ENCODE measurements at places on chromosomes 16 and 17. TPM values are rescaled to one million over a fixed set of nuclear protein-coding genes. Genes with fewer than 3 reads are reported as not detected.

The TTYH2 gene
- 24.8 TPM for total RNA-seq

The TP53TG3 gene
- not detected for total RNA-seq

The KCNJ18 gene
- total RNA-seq = not detected

DNA sequence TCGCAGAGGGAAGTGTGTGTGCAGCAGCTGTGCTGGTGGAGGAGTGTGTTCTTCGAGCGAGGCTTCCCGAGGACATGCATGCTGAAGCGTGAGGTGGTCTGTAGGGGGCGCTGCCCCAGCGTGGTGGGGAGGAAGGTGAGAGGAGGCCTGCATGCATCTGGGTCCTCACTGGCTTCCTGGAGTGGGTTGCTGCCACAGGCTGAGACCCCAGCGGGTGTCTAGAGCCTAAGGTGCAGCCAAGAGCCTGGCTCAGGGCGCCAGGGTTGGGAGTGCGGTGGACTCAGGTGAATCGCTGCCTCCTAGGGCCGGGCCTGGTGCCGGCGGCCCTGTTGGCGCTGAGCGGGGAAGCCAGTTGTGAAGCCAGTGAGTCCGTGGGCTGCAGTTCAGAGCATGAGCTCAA is 7.5 kb upstream of the HSD3B7 start:
- no peak for DNase-seq

- no peak for DNase-seq
Observed at GRCh38 chr16:29986931-29987330, 8.5 kb downstream of the HIRIP3 start.

DNA sequence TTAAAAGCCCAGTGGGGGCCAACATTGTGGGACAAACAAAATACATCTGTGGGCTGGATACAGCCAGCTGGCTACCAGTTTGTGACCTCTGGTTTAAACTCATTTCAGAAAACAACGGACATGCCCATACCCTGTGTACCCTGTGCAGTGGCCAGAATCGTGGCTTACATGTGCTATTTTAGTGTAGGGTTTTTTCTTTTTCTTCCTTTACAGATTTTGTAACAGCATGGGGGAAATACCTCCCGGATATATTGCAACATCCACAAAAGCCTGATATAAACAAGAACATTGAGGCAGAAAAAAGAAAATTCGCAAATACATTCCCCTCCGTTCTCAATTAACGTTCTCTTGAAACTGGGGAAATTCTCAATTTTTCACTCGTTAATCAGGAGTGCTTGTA is 7.3 kb downstream of the HS3ST4 start:
- DNase-seq = no peak

Measured in heart right ventricle (tissue), 16 donors.